Keratinocyte (primary cell): ENCODE measurements at places on chromosomes 2 and 18. TPM values are rescaled to one million over a fixed set of nuclear protein-coding genes. Genes with fewer than 3 reads are reported as not detected.

- no peak overlapping the region for H3K4me3 ChIP-seq
- H3K4me1 ChIP-seq, result peaks cover 8% of the 10 kb centered on the region
Measured at GRCh38 chr2:235638541-235639427, 144.9 kb downstream of the AGAP1 start.

DNA sequence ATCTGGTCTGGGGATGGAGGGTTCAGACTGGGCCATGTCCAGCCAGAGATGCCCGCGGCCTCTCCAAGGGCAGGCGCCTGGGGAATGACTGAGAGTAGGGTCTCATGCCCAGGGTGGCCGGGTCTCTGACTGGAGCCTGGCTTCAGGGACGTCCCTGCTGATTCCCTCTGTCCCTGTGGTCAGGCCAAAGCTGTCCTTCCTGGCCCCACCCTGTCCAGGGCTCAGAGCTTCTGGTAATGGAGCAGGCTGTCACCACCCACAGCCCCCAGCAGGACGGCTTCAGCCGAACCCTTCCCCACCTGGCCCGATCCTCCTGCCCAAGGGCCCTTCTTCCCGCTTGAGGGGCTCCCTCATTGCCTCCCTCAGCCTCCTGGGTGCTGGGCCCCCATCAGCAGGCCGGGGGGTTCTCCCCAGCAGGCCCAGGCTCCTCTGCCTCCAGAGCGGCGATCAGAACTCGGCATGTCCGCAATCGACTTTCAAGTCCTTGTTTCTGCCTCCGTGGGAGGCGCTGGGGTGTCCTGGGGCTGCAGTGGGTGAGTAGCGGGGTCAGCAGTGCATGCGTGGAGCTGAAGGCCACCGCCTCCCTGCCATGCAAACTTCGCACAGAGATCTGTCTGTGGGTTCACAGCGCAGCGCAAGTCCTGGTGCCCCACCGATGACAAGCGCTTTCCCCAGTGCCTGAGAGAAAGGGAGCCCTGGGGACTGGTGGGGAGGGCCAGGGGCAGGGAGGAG lies 18.3 kb downstream of the RAMP1 start:
- H3K36me3 ChIP-seq, result no peaks in the 10 kb centered on the region
- no peak overlapping the region for H3K4me3 ChIP-seq
- DNase-seq, result no peak
- H3K4me1 ChIP-seq, result peaks cover 36% of the 10 kb centered on the region

- no peaks in the 10 kb centered on the region for H3K36me3 ChIP-seq
- H3K4me1 ChIP-seq, result peaks cover 27% of the 10 kb centered on the region
- no peak overlapping the region for H3K4me3 ChIP-seq
Measured at GRCh38 chr18:9851511-9851910, 34.3 kb upstream of the TXNDC2 start.

DNA sequence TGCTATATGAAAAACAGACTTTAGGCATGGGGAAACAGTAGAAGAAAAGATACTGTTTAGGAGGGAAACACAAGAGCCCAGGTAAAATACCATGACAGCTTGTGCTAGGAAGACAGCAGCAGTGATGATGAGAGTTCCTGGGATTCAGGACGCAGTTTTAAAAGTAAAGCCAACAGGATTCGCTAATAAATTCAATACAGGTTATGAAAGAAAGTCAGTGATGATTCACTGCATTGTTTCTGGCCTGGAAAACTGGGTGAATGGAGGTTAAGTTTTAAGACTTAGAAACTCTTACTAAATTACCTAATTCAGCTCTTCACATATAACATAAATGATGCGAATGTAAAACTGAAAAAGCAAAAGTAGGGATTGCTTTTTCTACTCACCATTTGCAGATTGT lies 27.9 kb upstream of the RNU4ATAC start:
- peaks cover 74% of the 10 kb centered on the region for H3K4me1 ChIP-seq
- no peak for DNase-seq
- H3K27me3 ChIP-seq, result no peaks in the 10 kb centered on the region
- peak overlapping the region; percentile 8 for H3K4me3 ChIP-seq

DNA sequence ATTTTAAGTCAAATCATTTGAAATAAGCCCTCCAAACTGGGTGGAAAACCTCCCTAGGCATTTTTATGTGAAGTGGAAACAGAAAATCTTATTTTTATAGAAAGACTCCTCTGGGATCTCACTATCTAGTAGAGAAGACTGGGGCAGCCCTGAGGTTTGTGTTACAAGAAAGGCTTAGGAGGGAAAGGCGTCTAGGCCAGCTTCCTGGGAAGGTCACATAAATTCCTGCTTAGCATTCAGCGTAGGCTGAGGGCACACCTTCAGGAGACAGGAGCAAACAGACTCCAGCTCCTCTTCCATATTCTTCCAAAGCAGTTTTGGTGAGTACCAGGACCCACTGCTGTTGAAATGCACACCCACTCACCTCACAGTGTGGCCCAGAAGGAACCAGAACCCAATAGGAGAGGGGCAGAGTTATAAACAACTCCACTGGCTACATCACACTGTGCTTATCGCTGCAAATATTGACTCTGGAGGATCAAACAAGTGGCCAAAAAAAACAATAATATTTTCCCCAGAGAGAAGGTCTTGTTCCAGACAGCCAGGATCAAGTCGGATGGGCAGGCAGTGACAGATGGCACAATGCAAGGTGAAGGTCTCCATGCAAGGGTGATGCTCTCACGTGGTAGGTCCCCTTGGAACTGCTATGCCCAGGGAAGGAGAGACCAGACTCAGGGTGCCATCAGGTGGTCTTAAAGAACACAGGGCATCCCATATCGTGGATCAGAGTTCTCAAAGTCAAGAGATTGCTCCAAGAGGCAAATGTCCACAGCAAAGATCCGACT lies 17.7 kb upstream of the IGFBP2 start:
- H3K4me3 ChIP-seq, result no peak overlapping the region
- peaks cover 4% of the 10 kb centered on the region for H3K4me1 ChIP-seq
- H3K36me3 ChIP-seq, result no peaks in the 10 kb centered on the region
- H3K27ac ChIP-seq, result no peak overlapping the region

DNA sequence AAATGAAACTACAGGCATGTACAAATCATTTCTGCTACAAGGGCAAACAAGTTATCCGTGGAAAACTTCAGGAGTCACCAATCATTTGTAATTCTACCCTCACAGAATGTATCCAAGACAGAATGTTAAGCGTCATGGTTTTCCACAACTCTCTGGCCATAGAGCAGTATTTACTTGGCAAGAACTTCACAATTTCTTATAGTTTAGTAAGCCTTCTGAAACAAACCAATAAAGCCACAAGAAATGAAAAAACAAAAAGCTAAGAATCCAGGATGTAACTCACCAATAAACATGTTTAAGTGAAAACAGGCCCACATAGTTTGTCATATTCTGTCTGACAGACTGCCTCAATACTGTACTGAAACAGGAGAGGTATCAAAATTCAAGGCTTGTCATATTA lies 70.3 kb downstream of the LNPK start:
- peaks cover 14% of the 10 kb centered on the region for H3K4me1 ChIP-seq
- H3K27me3 ChIP-seq, result no peaks in the 10 kb centered on the region
- no peak for DNase-seq
- no peak overlapping the region for H3K4me3 ChIP-seq

- DNase-seq, result no peak
- H3K27ac ChIP-seq, result no peak overlapping the region
- H3K4me1 ChIP-seq, result no peaks in the 10 kb centered on the region
- no peak overlapping the region for H3K4me3 ChIP-seq
- H3K27me3 ChIP-seq, result no peaks in the 10 kb centered on the region
- H3K36me3 ChIP-seq, result no peaks in the 10 kb centered on the region
Measured at GRCh38 chr18:77970814-77971213, 721.2 kb downstream of the GALR1 start.

DNA sequence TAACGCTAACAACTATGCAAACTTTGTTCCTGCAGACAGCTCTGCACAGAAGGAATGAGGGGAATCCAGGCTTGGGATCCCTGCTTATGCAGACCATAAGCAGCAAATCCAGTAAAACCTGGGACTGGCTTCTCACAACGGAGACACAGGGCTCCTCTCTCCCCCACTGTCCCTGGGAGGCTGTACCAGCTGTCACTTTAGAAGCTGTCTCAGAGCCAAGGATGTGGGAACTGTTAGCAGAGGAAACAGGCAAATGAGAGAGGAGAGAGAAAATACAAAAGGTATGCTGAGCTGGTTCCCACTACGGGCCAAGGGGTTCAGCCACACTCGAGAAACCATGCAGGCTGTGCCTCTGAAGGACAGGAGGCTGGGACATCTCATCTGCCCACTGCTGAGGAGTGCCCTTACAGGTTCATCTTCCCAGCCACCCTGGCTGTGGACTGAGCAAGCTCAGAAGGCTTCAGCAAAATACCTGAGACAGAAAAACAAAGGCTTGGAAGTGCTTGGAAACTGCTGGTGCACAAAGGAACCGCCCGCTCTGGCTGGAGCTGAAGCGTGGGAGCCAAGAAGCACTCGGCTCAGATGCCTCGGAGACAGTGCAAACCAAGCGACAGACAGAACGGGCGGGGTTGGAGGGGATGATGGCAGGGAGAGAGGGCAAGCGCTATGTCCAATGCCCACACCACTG lies 72.5 kb downstream of the FAM210A start:
- no peak for DNase-seq
- H3K27me3 ChIP-seq, result no peaks in the 10 kb centered on the region
- no peaks in the 10 kb centered on the region for H3K4me1 ChIP-seq

- H3K4me1 ChIP-seq, result no peaks in the 10 kb centered on the region
- DNase-seq, result no peak
Measured at GRCh38 chr18:13442451-13442850, 223.9 kb downstream of the LDLRAD4 start.

GRCh38 chr2:241914542-241914941 lies 45.0 kb downstream of the RTP5 start:
- H3K4me1 ChIP-seq, result no peaks in the 10 kb centered on the region
- DNase-seq, result no peak
- no peaks in the 10 kb centered on the region for H3K36me3 ChIP-seq

DNA sequence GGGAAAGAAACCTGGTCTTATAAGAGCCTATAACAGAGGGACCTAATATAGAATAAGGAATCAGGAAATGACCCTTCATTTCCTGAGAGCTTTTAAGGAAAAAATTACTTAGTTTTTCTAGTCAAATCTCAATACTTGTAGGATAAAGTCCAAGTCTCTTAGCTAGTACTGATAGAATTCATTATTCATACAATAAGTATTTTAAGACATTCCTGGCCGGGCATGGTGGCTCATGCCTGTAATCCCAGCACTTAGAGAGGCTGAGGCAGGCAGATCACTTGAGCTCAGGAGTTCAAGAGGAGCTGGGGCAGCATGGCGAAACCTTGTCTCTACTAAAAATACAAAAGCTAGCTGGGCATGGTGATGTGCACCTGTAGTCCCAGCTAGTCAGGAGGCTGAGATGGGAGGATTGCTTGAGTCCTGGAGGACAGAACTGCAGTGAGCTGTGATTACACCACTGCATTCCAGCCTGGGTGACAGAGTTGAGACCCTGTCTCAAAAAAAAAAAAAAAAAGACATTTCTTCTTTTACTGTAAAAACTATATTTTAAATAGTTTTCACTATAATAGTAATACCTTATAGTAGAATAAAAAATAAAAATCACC lies 3.2 kb downstream of the RAB3GAP1 start:
- no peaks in the 10 kb centered on the region for H3K36me3 ChIP-seq
- H3K27ac ChIP-seq, result peak overlapping the region; percentile 100
- DNase-seq, result no peak
- peak overlapping the region; percentile 39 for H3K4me3 ChIP-seq
- H3K4me1 ChIP-seq, result peaks cover 26% of the 10 kb centered on the region

DNA sequence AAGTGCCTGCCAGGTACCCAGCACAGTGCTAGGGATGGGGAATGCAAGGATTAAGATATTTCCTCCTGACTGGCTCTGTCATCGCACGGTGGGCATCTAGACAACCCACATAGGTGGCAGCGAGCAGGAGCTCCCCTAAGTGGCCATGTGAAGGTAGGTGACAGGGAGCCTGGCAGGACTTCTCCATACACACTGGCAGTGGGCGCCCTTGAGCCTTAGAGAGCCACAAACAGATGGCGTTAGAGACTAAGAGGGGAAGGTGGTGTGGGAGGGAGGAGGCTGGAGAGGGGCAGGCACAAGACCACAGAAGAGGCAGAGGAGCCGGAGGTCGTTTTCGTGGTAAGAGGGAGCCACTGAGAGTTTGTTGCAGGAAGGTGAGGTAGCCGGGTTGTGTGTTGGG lies 15.2 kb downstream of the PRELID3A start:
- DNase-seq, result no peak
- peaks cover 5% of the 10 kb centered on the region for H3K4me1 ChIP-seq
- no peaks in the 10 kb centered on the region for H3K27me3 ChIP-seq
- H3K27ac ChIP-seq, result no peak overlapping the region

GRCh38 chr2:223053484-223054192 lies 1.6 kb downstream of the KCNE4 start:
- H3K4me3 ChIP-seq, result no peak overlapping the region
- no peak overlapping the region for H3K27ac ChIP-seq
- no peaks in the 10 kb centered on the region for H3K36me3 ChIP-seq
- peaks cover 5% of the 10 kb centered on the region for H3K4me1 ChIP-seq
- H3K27me3 ChIP-seq, result peaks cover 10% of the 10 kb centered on the region

GRCh38 chr2:187939180-187939579 lies 352.5 kb upstream of the GULP1 start:
- no peaks in the 10 kb centered on the region for H3K27me3 ChIP-seq
- no peaks in the 10 kb centered on the region for H3K36me3 ChIP-seq
- H3K4me1 ChIP-seq, result no peaks in the 10 kb centered on the region
- H3K4me3 ChIP-seq, result no peak overlapping the region

DNA sequence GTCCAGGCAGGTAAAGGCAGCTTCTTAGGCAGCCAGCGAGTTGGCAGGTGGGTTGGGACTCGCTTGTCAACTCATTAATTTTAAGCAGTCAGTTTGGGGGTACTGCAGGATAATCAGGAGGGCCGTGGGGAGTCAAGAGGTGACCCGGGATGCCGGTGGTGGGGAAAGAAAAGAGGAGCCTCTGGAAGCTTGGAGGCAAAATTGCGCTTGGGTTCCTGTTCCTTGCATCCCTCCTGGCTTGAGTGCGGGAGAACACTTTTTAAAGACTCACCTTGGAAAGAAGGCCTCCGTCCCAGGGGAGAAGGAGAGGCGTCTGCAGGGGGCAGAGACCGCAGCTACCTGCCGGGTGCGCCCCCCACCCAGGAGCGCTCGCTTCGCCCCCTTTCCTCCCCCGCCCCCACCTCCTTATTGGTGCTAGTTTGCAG lies at the start of gene KCNJ3:
TSS of gene KCNJ3 (plus strand) at position 400 of the 425 bp plus-strand sequence. CDS start 81 bp downstream, outside the sequence.
- H3K36me3 ChIP-seq, result no peaks in the 10 kb centered on the region
- peaks cover 25% of the 10 kb centered on the region for H3K27me3 ChIP-seq
- no peak within 1 kb of the TSS for H3K4me3 ChIP-seq

- no peak overlapping the region for H3K27ac ChIP-seq
- H3K36me3 ChIP-seq, result no peaks in the 10 kb centered on the region
- DNase-seq, result no peak
Measured at GRCh38 chr2:238512247-238512867, 85.6 kb downstream of the ASB1 start.

DNAJC5G gene
- not detected in 3 replicates for polyA plus RNA-seq

PSMG2 gene
- polyA plus RNA-seq, result 40.0 to 69.3 TPM (median 50.7 TPM) in 3 replicates

PAX8 gene
- 3.4 to 5.9 TPM (median 4.4 TPM) in 3 replicates for polyA plus RNA-seq

OTOF gene
- not detected in 3 replicates for polyA plus RNA-seq

MYL1 gene
- polyA plus RNA-seq, result not detected in 3 replicates

PKDCC gene
- 0.05 to 0.12 TPM in 2 of 3 replicates, not detected in the other for polyA plus RNA-seq

WDR54 gene
- polyA plus RNA-seq, result 35.2 to 54.6 TPM (median 35.2 TPM) in 3 replicates

KANSL3 gene
- polyA plus RNA-seq, result 11.4 to 13.6 TPM (median 12.9 TPM) in 3 replicates

BAZ2B gene
- 25.1 to 31.3 TPM (median 27.0 TPM) in 3 replicates for polyA plus RNA-seq

LIPG gene
- 200 to 263 TPM (median 241 TPM) in 3 replicates for polyA plus RNA-seq

APCDD1 gene
- polyA plus RNA-seq, result 1.4 to 17.2 TPM (median 8.5 TPM) in 3 replicates

GALNT3 gene
- 23.9 to 70.3 TPM (median 34.4 TPM) in 3 replicates for polyA plus RNA-seq

CDH2 gene
- polyA plus RNA-seq, result 0.27 to 0.71 TPM (median 0.46 TPM) in 3 replicates
